ENCODE measurements at places on chromosomes 13 and 19.
A peak's percentile ranks its signal among the peaks of the same experiment; 100 is the strongest.

- DNase-seq, result no peak
These were observed 1431.9 kb upstream of the PCDH20 start for GRCh38 chr13:62847520-62847919.

- DNase-seq, result no peak
These were observed 244.5 kb downstream of the DNAJC15 start for GRCh38 chr13:43267916-43268315.

- no peak for DNase-seq
These were observed 719.7 kb upstream of the MIR17HG start for GRCh38 chr13:90627813-90628212.

- peak; percentile 35 for DNase-seq
These were observed 413.7 kb downstream of the LIG4 start for GRCh38 chr13:107801621-107802020.

GRCh38 chr19:17043744-17044143, 17.1 kb upstream of the CPAMD8 start:
- DNase-seq, result no peak

- DNase-seq, result no peak
These were observed 1.4 kb downstream of the ECH1 start for GRCh38 chr19:38830039-38830733.

GRCh38 chr19:30022659-30023058, 80.6 kb downstream of the URI1 start:
- DNase-seq, result no peak

GRCh38 chr13:33213797-33214196, 71.8 kb downstream of the STARD13 start:
- no peak for DNase-seq

- no peak for DNase-seq
These were observed 239.7 kb downstream of the MTUS2 start for GRCh38 chr13:29059800-29060199.

- DNase-seq, result no peak
These were observed 1.9 kb downstream of the ICAM5 start for GRCh38 chr19:10291554-10292205.

GRCh38 chr13:24683351-24683750, 3.1 kb downstream of the ATP12A start:
- no peak for DNase-seq

GRCh38 chr19:46380690-46381089, 32.7 kb downstream of the CCDC8 start:
- no peak for DNase-seq

- DNase-seq, result no peak
These were observed 68.6 kb upstream of the IPO5 start for GRCh38 chr13:97884707-97885468.

- no peak for DNase-seq
These were observed 86.5 kb downstream of the IPO5 start for GRCh38 chr13:98039964-98040363.

GRCh38 chr13:85619321-85619720, 179.9 kb downstream of the SLITRK6 start:
- no peak for DNase-seq

- DNase-seq, result no peak
These were observed 360.8 kb upstream of the KLHL1 start for GRCh38 chr13:70469077-70469476.

- DNase-seq, result no peak
These were observed 494.9 kb downstream of the FOXO1 start for GRCh38 chr13:40171566-40171965.

DNA sequence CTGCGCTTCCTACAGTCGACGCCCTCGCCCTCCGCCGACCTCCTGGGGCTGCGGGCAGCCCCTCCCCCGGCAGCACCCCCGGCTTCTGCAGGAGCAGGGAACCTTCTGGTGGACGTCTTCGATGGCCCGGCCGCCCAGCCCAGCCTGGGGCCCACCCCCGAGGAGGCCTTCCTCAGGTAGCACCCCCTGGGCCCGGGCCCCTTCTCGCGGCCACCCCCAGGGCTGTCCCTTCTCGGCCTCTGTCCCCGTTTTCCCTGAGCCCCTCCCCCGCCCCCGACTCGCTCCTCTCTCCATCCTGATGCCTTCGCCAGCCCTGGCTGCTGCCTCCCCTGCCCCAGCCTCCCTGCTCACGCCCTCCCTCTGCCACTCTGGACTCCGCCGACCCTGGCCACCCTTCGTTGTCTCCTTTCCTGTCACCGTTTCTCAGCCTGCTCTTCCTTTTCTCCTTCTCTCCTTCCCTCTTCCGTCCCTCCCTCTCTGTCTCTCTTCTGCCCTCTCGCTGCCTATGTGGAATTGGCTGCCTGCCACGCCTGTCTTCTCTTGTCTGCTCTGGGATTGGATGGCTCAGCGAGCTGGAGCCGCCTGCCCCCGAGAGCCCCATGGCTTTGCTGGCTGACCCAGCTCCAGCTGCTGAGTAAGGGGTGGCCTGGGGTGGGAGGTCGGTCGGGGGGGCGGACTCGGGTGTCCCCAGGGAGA, 11.0 kb downstream of the FUZ start:
- DNase-seq, result peak; percentile 24

DNA sequence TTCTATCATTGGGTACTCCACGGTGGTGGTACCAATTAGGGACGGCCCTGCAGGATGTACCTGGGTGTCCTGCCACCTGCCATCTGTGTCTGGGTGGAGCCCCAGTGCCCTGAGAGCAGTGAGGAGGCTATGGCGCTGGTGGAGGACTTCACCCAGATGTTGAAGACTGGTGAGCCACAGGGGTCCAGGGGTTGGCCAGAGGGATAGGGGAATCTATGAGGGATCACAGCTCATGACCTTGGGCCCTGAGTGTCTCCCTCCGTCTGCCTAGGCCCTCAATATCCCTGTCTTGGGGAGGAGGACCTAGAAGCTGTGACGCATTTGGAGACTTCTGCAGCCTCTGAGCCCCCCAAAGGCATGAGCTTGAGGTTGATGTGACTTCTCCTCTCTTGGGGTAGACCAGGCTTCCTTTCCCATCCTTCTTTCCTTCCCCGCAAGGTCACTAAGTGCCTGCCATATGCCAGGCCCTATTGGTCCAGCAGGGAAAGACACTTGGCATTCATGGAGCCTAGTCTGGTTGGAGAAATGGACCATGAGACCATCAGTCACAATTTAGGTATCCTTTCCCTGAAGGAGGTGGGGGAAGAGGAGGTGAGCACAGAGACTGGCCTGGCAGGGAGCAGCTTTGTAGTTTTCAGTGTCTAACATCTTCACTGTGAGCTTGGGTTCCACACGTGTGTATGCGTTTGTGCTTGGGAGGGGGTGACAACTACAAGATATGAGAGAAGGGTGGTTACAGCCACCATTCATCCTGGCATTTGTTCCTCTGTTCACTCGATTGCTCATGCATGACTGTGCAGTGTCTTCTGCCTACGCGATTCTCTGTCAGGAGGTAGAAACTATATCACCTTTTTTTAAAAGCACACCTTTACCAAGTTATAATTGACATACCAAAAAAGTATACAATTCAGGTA, 5.1 kb upstream of the MZF1 start:
- no peak for DNase-seq

GRCh38 chr19:48896191-48896720, 2.3 kb downstream of the TULP2 start:
- DNase-seq, result no peak

DNA sequence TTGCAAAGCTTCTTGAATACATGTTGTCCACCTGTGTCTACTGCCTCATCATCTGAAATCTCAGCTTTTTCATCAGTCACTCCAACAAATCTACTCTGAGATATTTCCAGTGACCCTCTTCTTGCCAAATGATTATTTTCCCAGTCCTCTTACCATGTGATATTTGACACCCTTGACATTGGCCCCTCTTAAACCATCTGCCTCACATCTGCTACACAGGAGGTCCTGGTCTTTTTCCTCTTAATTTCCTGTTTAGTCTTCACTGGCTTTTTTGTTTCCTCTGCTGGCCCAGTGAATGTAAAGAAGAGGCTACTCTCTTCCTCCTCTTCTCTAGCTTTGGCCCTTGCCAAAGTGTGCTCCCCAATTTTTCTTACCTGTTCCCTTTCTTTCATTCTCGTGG, 218.7 kb downstream of the DNAJC15 start:
- DNase-seq, result peak; percentile 22
